WTC11 (cell line): ENCODE measurements at places on chromosomes 1 and 21. TPM values are rescaled to one million over a fixed set of nuclear protein-coding genes. Genes with fewer than 3 reads are reported as not detected.

Gene SLAMF7
- 0.07 to 0.15 TPM in 2 of 3 replicates, not detected in the other for total RNA-seq

Gene FCGR1A
- not detected in 3 replicates for total RNA-seq

Gene TRAF3IP3
- total RNA-seq = 0.55 to 0.74 TPM (median 0.71 TPM) in 3 replicates

Gene PRDM16
- total RNA-seq = 1.1 to 1.6 TPM (median 1.3 TPM) in 3 replicates

Gene BSND
- total RNA-seq = 0.30 to 0.42 TPM (median 0.37 TPM) in 3 replicates

Gene L1TD1
- 296 to 319 TPM (median 303 TPM) in 3 replicates for total RNA-seq

Gene OLFML3
- 65.8 to 91.1 TPM (median 90.4 TPM) in 3 replicates for total RNA-seq

Gene AGMAT
- total RNA-seq = 4.9 to 5.6 TPM (median 5.5 TPM) in 3 replicates

Gene CD52
- 2.8 to 3.7 TPM (median 3.4 TPM) in 3 replicates for total RNA-seq

Gene FBXO2
- total RNA-seq = 58.2 to 68.2 TPM (median 63.7 TPM) in 3 replicates

Gene DCDC2B
- not detected in 3 replicates for total RNA-seq

Gene CLEC20A
- not detected in 3 replicates for total RNA-seq

Gene NTNG1
- total RNA-seq = 0.98 to 2.3 TPM (median 1.2 TPM) in 3 replicates

Gene VTCN1
- total RNA-seq = 0.09 to 0.14 TPM in 2 of 3 replicates, not detected in the other

Gene CELF3
- total RNA-seq = 0.34 to 0.64 TPM (median 0.42 TPM) in 3 replicates

Gene KCNQ4
- 3.3 to 4.0 TPM (median 3.6 TPM) in 3 replicates for total RNA-seq

Gene ZMYND12
- 0.63 to 1.4 TPM (median 0.89 TPM) in 3 replicates for total RNA-seq

Gene CLCNKA
- 1.5 to 2.7 TPM (median 2.7 TPM) in 3 replicates for total RNA-seq

Gene FMO2
- 0.16 to 0.23 TPM in 2 of 3 replicates, not detected in the other for total RNA-seq

Gene DLGAP3
- total RNA-seq = 8.2 to 11.3 TPM (median 9.7 TPM) in 3 replicates

Gene GNAT2
- total RNA-seq = 0.14 TPM in 1 of 3 replicates, not detected in the others

Gene GREM2
- 0.07 to 0.17 TPM (median 0.11 TPM) in 3 replicates for total RNA-seq

Gene FCRL3
- total RNA-seq = not detected in 3 replicates

Gene COL11A1
- total RNA-seq = 13.1 to 15.4 TPM (median 13.3 TPM) in 3 replicates

Gene KCNJ9
- 0.09 to 0.14 TPM in 2 of 3 replicates, not detected in the other for total RNA-seq

Gene NDUFS5
- 402 to 430 TPM (median 414 TPM) in 3 replicates for total RNA-seq

Gene CHD5
- 1.6 to 2.4 TPM (median 1.6 TPM) in 3 replicates for total RNA-seq

Gene RGL1
- 1.3 to 1.5 TPM (median 1.3 TPM) in 3 replicates for total RNA-seq

Gene TEX38
- total RNA-seq = 0.17 to 0.21 TPM (median 0.18 TPM) in 3 replicates

Gene HES5
- total RNA-seq = 0.21 to 0.23 TPM in 2 of 3 replicates, not detected in the other

Gene SYPL2
- 3.0 to 3.7 TPM (median 3.5 TPM) in 3 replicates for total RNA-seq

Gene LENEP
- total RNA-seq = 0.48 to 1.2 TPM in 2 of 3 replicates, not detected in the other

Gene GJA5
- total RNA-seq = 2.2 to 3.0 TPM (median 2.2 TPM) in 3 replicates

Gene FOXD2
- 0.05 to 0.07 TPM (median 0.05 TPM) in 3 replicates for total RNA-seq

Gene ECM1
- total RNA-seq = 0.69 to 1.6 TPM (median 0.76 TPM) in 3 replicates

Gene RGS4
- 0.41 to 3.2 TPM (median 0.92 TPM) in 3 replicates for total RNA-seq

Gene PRKCZ
- 51.9 to 52.9 TPM (median 52.5 TPM) in 3 replicates for total RNA-seq

Gene ERRFI1
- total RNA-seq = 34.5 to 44.6 TPM (median 35.8 TPM) in 3 replicates

Gene PKP1
- total RNA-seq = 0.18 to 0.41 TPM (median 0.24 TPM) in 3 replicates

Gene PPCS
- 35.1 to 40.2 TPM (median 36.8 TPM) in 3 replicates for total RNA-seq
